ENCODE measurements at places on chromosomes 3 and 15.
A peak's percentile ranks its signal among the peaks of the same experiment; 100 is the strongest.

DNA sequence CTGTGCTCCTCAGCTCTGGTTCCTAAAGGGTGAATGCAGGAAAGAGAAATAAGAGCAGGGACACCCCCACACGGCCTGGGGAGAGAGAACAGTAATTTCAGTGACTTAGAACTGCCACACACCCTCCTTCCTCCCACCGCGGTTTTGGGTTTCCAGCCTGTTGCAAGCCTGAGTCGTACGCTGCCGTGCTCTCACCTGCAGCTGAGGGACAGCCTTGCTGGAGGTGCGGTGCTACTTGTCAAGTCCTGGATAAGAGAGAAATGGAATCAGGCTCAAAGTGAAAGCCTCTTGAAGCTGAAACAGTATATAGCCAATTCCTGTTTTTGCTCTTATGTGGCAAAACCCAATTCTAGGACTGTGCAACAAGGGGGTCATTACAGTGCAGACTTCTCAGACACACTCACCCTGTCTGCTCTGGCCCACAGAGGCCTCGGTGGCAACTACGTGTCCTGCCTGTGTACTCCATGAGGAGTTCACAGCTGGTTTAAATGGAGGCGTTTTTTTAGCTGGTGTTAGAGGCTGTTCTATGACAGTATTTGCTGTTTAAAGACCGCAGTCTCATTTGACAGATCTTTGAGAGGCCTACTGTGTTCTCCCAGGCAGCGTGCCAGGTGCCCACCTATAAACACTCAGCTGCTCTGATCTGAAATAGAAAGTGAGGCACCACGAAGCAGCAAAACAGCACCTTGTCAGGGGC is 42.9 kb downstream of the TBC1D2B start:
- DNase-seq, result peak; percentile 81

- DNase-seq, result no peak
These were observed 2.7 kb downstream of the IMPDH2 start for GRCh38 chr3:49026536-49026935.

DNA sequence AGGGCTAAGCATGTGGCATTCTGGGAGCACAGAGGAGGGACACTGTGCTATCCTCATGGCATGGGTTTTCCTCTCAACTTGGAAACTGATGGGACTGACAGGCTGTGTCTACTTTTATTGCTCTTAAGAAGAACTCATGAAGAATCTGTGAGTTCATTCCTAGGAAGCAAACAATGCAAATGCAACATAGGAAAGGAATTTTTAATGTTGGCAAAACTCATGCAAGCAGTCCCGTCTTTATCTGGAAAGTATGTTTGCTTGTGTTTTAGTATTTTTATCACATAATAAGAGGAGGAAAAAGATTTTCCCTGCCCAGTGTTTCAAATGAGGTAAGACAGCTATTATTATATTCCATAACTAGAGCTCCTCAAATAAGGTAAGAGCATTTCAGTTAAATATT is 89.7 kb downstream of the TRIM42 start:
- DNase-seq, result no peak

DNA sequence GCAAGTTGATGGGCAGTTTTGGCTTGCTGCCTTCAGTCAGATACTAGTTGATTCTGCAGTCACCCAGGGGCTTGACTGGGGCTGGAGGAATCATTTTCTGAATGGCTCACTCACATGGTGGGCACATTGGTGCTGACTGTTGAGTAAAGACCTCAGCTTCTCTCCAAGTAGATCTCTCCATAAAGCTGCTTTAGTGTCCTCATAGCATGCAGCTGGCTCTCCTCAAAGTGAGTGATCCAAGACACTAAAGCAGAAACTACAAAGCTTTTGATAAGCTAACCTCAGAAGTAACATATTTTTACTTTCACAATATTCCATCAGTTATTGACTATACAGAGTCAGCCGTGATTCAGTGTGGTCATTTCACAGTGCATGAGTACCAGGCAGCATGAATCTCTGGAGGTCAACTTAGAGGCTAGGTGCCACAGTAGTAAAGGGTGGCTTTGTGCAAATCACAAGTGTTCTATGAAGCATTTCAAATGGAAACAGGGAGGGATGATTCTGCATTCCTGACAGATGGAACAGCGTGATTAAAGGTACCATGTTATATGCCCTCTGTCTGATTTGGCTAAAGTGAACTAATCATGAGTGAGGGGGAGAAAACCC is 24.3 kb upstream of the ATP8B4 start:
- no peak for DNase-seq

DNA sequence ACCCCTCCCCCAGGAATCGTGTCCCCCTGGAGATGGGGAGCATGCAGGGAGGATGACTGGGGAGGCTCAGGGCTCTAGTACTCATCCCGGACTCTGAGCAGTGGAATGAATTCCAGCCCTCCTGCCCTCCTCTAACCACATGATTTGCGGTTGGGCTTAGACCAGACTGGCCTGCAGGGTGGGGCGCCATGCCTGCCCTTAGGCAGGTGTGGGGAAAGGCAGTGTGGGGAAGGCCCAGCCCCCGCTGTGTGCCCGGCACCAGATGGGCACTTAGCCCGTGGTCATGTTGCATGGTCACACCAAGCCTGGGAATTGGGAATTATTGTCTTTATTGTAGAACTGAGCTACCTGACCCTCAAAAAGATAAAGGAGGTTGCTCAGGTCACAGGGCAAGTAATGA is 283.8 kb downstream of the TLE3 start:
- DNase-seq, result no peak

DNA sequence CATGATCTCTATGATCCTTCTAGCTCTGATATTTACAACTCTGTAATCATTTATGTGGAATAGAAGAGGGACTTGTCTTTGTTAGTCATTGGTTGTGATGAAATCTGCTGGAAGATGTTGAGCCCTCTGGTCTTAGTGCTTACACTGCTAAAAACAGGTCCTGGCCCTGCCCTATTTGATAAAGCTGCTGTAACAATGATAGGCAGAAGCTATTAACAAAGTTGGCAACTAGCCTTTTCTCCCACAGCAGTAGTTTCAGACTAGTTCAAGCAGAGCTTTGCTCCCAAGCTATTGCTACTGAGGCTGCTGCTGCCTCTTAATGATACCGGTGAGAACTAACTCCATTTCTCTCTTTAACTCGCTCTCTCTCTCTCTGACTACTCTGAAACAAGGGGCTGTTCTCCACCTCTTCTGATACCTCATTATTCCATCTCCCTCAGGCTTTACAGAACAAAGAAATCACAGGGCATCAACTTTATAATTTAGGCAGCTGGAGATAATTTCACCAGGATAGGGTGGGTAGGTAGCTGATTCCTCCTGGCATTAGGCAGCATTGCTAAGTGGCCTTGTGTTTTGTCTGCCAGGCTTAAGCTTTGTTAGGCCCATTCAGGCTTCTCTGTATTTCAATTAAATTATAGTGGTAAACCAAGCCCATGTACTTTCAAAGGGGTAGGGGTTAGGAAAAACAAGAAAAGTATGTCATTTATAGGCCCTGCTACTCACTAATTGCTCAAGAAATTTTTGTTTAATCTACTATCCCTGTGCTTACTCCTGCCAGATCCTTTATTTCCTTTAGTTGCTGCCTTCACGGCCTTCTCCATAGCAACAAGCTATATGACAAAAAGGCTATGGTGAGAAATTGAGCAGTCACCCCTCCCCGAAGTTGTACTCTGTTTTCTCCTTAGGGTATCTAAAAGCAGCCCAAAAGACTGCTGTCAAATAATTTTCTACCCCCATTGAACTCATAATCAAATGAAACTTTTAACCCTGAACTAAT is 139.6 kb downstream of the RBPMS2 start:
- no peak for DNase-seq

- no peak for DNase-seq
These were observed 120.4 kb downstream of the CHL1 start for GRCh38 chr3:317012-317411.

DNA sequence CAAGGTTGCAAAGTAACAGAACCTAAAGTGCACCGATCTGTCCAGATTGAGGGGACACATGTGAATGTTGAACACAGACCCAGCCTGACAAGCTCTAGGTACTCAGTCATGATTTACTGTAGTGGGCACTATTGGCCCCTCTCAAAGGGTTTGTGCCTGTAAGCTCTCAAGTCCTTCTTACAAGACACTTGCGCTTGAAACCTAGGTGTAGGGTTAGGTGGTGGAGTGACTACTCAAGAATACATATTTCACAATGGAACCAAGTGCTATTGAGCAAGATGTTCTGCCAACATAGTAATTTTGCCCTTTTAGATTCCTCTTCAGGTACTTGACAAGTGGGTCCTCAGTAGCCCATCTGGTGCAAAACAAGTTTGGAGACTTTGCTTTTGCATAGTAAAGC is 169.9 kb downstream of the AKAP13 start:
- no peak for DNase-seq

GRCh38 chr3:51759203-51759602 is 19.8 kb downstream of the IQCF6 start:
- no peak for DNase-seq

DNA sequence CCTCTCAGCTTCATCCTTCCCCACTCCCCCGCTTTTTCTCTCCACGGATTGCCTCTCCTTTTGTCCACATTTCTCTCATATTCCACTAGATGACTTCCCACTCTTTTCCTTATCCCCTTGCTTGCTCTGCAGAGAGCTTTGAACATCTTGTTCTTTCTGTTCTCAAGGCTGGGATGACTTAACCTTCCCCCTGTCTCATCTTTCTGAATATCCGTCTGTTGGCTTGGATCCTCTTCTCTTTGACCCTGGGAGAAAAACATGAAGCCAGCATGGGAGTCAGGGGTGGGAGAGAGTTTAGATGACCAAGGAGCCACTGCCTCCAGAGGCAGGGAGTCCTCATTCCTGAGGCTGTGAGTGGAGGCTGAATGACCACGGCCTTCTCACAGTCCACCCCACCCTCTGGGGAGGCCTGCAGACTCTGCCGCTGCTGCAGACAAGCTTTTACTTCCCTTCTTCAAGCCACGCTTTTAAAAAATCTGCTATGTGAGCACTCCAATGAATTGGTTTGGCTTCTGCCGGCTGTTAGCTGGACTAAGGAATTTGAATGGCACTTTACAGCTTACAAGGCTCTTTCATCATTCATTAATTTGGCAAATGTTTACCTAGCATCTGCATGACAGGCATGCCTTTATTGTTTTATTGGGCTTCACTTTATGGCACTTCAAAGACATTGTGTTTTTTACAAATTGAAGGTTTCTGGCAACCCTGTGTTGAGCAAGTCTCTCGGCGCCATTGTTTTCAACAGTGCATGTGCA is 111.6 kb upstream of the SLC6A6 start:
- DNase-seq, result no peak

- DNase-seq, result no peak
These were observed 49.0 kb upstream of the SIAH2 start for GRCh38 chr3:150811984-150812383.

DNA sequence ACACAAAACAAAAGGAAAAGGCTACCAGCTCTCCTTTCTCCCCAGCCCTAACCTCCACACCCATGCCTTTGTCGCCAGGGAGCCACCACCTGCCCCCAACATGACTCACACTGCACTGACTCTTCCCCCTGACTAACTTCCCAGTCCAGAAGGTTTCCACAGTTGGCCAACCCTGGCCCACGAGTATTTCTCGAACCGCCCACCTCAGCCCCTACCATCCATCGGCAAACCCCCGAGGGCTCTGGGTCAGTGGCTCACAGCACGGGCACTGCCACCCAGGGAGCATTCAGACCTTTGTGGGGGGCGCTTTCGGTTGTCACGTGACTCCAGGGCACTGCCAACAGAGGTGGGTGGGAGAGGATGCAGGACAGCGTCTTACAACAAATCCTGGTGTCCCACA is 152.3 kb downstream of the LRRC28 start:
- no peak for DNase-seq

GRCh38 chr3:11140030-11140712 is 14.1 kb upstream of the HRH1 start:
- DNase-seq, result no peak

GRCh38 chr3:25117005-25117593 is 311.0 kb upstream of the RARB start:
- no peak for DNase-seq
